Smooth muscle cell of the brain vasculature (primary cell): ENCODE measurements at places on chromosomes 12 and 14.

- DNase-seq, result no peak
Observed at GRCh38 chr14:28807518-28807917, 40.9 kb downstream of the FOXG1 start.

- DNase-seq, result no peak
Observed at GRCh38 chr12:126776026-126776655, 1490.8 kb upstream of the TMEM132C start.

GRCh38 chr12:15982471-15982870 lies 71.3 kb downstream of the DERA start:
- no peak for DNase-seq

- no peak for DNase-seq
Observed at GRCh38 chr12:130498589-130499385, 161.1 kb downstream of the PIWIL1 start.

DNA sequence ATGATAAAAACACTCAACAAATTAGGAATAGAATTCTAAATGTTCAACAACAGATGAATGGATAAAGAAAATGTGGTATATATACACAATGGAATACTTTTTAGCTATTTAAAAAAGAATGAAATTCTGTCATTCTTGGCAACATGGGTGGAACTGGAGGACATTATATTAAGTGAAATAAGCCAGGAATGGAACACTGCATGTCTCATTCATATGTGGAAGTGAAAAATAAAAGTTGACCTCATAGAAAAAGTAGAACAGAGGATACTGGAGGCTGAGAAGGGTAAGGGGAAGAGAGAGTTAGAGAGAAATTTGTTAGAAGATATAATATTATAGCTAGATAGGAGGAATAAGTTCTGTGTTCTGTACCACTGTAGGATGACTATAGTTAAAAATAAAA lies 35.8 kb upstream of the ZFP36L1 start:
- no peak for DNase-seq
